Stimulated activated CD4-positive, alpha-beta T cell treated with anti-CD3 and anti-CD28 coated beads, Interleukin-12 subunit alpha, Interleukin-12 subunit beta, amount 100 ng/mL, for 24 hours (primary cell): ENCODE measurements at places on chromosomes 16 and 17.

DNA sequence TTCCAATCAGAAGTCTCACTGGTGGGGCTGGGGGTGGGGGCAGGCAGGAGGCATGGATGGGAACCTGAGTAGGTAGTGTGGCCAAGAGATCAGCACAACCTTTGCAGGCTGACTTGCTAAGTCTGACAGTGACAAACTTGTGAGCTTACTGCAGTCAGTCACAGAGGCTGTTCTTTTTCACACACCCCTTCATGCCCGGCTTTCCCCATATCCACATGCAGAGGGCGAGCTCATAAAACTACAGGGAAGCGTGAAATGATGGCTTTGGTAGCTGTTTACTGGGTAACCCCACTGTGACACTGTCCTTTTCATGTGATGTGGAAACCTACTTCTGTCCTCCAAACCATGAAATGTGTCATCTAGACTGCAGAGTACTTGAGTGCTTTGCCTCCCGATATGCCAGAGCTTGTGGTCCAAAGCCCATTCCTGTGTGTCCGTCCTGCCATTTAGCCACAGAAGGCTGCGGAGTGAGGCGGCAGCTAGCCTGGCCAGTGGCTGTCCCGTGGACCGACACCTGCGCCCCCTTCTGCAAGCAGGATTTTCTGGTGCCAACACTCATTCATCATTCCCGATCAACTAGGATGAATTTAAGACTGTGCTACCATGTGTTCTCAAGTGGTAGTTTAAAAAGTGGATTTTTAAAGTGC lies 9.8 kb downstream of the GEMIN4 start:
- DNase-seq: no peak

GRCh38 chr16:55341681-55342080 lies 17.7 kb downstream of the IRX6 start:
- no peak for DNase-seq

- no peak for DNase-seq
Observed at GRCh38 chr16:9225527-9226316, 134.3 kb downstream of the HAPSTR1 start.

DNA sequence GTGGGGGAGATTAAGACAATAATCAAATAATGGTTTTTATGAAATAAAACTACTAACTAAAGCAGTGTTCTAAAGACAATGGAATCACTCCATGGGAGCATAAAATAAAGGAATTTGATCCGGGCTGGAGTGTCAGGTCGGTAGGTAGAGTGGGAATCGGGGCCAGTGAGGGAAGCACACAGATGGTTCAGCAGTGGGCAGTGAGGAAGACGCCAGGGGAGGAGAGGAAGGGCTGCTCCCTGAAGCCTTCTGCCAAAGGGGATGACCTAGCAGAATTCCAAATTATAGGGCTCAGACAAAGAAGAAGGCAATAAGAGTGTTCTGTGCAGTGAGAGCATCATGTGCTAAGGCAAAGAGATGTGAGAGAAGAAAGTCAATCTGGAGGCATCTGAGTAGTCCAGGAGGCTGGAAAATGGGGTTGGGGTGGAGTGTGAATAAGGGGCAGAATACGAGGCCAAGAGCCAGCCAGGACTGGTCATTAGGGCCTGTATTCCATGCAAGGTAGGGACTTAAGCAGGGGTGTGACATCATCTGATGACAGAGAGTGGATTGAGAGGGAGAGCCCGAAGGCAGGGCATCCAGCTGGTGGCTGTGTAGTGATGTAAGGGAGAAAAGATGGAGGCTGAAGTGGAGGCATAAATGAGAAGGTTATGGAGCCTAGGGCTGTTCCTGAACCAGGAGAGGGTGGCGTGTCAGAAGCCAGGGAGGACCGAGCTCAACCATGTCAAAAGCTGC lies 137.6 kb downstream of the COPRS start:
- DNase-seq: no peak

DNA sequence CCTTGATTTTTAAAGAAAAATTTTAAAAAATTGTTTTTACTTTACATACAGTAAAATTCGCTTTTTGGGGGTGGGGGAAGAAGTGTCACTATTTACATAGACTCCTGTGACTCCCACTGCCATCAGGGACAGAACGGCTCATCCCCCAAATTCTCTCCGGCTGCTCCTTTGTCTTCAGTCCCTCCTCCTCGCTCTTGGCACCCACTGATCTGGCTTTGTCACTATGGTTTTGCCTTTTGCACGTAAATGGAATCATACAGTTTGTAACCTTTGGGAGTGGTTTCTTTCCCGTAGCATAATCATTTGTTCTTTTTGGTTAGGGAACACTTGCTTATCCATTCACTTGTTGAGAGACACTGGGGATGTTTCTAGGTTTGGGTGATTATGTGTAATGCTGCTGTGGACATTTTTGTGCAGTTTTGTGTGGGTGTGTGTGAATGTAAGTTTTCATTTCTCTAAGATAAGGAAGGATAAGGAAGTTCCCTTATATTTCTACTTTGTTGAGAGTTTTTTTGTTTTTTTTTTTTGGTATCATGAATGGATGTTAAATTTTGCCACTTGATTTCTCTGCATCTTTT lies 27.4 kb downstream of the RAB11FIP4 start:
- DNase-seq: no peak

GRCh38 chr16:85173146-85173980 lies 61.1 kb upstream of the CIBAR2 start:
- DNase-seq: no peak

DNA sequence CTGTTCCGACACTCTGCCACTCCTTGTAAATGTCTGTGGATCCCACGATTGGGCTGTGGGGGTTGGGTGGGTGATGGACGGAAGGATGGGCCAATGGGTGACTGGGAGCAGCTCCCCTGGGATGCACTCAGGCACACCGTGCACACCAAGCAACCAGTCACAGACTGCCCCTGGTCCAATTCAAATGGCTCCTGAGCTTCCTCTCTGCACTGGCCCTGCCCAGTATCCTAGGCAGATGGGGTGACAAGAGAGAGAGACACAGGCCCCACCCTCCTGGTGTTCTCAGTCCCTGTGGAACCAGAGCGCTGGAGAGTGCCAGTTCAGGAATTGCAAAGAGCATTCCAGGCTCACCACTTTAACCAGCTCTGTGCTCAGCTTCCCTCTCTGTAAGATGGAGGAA lies 32.8 kb downstream of the BEAN1 start:
- no peak for DNase-seq

DNA sequence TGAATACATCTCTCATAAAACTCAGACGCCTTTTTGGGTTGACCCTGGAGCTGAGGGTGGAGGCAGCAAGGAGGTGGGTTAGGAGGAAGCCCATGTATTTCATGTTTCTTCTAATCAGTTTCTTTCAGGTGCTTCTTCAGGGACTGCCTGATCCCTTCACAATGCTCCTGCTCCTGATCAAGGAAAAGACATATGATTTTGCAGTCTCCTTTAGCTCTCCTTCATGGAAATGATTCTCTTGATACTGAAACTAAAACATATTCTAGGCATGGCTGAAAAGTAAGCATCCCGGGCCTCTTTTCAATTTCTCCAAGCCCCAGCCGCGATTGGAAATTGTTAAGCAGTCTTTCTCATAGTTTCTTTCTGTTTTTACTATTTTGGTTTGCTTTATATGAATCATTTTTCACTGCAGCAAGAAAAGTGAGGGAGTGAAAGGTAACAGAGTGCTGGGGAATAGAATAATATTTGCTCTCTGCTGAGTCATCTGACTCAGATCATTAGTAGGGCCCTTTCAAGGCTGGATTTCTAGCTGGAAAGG lies 730.7 kb downstream of the CDH11 start:
- no peak for DNase-seq

- DNase-seq: no peak
Observed at GRCh38 chr16:67040906-67041305, 12.0 kb downstream of the CBFB start.

- no peak for DNase-seq
Observed at GRCh38 chr17:64423881-64424280, 25.0 kb upstream of the MILR1 start.

DNA sequence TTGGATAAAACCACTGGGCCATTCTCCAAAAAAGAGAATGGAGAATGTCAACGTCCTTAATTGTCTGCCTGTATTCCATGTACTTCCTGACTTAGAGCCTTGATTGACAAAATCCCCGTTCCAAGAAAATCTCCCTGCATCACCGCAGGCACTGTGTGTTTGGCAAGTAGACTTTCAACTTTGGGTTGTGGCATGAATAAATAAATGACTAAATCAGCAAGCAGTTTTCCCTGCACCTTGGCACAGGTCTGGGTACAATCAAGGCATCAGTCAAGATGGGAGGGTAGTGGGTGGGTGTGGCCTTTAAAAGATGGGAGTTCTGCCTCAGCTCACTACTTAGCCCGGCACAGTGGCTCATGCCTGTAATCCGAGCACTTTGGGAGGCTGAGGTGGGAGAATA lies 248.5 kb upstream of the RPL38 start:
- no peak for DNase-seq

- DNase-seq: no peak
Observed at GRCh38 chr17:55437159-55437605, 15.5 kb upstream of the MMD start.

DNA sequence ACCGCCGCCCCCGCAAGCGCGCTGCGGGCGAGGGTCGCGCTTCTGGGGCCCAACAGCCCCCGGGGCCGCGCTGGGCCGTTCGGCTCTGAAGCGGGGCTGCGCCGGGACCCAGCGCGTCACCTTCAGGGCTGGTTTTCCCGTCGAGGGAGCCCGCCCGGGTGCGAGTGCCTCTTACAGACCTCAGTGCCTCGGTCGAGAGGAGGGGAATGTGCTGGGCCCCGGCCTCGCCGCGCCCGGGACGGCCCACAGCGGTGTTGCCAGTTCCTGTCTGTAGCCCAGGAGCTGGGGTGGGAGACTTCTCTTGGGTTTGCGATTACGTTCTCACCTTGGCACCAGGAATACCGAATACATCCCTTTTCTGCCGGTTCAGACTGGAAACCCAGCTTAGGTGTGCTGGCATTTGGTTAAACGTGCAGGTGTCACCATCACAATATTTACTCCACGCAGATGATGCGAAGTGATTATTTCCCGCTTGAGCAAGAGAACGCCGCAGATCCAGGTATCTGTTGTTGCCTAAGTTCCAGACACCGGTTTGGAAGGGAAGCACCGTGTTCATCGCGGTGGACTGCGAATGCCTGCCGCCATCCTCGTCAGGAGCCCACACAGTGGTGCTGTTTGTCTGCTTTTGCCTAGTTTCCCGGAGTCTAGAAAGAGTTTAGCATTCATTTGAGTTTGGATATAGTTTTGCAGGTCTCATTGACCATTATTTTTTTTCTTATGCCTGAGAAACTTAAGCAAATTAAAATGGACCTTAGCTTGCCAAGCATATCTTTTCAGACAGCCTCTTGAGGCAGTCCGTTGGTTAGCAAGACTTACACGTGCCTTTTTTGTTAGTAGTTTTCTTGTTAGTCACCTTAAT lies 914 bp downstream of the MAP1LC3B start:
- DNase-seq: peak; percentile 29

DNA sequence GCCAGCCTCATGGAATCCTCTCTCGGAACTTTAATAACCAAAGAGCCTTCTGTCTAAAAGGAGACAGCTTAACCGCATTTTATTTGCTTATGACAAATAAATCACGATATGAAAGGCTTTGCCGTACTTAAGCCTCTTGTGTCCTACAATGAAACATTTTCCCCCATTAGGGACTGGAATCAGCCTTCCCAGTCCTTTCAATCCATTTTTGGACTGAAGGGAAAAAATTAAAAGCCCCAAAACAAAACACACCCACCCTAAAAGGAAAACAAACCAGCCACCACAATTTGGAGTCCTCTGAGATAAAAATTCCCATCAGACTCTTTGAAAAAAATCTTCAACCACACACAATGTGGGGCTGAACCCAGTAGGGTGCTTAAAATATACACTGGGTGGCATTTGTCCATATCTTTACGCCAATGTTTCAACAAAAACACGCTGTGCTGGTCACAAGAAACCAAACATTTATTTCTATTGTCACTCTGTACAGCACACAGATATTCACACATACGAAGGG lies 3.0 kb downstream of the HOXB4 start:
- no peak for DNase-seq

DNA sequence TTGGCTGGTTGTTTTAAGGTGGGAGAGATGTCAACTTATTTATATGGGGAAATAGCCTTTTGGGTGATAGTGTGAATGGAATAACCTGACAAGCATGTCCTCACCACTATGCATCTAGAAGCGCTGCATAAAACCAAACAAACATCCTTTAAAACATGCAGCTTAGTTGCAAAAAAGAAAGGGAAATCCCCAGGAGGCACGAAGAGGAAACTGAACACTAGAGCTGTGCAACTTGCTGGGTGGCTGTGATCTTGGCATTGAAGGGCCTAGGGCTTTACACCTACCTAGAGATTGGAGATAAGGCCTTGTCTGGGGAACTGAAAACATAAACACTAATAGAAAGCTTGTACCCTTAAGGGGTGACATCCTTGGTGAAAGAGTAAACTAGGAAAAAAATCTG lies 7.3 kb downstream of the C16orf54 start:
- no peak for DNase-seq

DNA sequence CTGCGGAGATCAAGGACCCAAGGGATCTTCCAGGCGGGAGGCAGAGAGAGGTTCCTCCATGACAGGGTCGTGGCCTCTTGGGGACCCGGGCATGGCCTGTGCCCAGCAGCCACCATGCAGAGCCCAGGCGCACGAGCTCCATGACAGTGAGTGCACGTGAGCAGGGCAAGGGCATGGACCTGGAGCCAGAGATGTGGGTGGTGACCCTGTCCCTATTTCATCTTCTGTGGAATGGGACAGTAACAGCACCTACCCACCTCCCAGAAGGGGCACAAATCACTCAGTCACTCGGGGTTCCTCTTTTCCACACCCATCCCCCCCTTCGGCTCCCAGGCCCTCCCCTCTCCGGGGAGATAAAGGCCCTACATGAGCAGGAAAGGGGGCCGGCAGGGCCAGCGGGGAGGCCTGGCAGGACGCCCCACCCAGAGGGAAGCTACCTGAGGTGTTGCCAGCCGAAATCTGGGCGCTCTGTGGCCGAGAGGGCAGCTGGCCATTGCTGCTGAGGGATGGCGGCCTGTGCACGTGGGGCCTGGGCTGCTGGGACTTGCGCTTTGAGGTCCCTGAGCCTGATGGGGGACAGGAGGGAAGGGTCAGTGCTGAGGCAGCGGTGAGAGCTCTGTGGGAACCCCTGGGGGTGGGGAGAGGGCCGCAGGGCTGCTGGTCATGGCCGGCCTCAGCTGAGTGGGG lies 10.4 kb downstream of the UBALD2 start:
- DNase-seq: no peak

GRCh38 chr17:9594065-9594464 lies 17.6 kb downstream of the CFAP52 start:
- no peak for DNase-seq

GRCh38 chr17:12618557-12618956 lies 47.1 kb upstream of the MYOCD start:
- no peak for DNase-seq

- DNase-seq: no peak
Observed at GRCh38 chr17:18910326-18910725, 41.6 kb upstream of the SLC5A10 start.

DNA sequence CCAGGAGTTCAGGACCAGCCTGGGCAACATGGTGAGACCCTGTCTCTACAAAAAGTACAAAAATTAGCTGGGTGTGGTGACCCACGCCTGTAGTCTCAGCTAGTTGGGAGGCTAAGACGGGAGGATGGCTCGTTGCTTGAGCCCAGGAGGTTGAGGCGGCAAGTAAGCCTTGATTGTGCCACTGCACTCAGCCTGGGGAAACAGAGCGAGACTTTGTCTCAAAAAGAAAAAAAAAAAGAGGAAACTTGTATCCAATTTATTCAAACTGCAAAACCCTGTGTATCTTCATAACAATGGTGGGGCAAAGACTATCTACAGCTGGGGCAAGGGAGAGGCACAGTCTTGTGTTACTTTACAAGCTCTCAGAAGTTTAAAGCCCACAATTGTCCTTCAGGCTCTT lies 21.5 kb downstream of the GRB7 start:
- DNase-seq: no peak
